Cerebellar nuclear complex (tissue), 1 donor: ENCODE measurements at places on chromosomes 11 and 22.

- DNase-seq = no peak
Measured at GRCh38 chr11:66454247-66454646, 12.5 kb upstream of the PELI3 start.

DNA sequence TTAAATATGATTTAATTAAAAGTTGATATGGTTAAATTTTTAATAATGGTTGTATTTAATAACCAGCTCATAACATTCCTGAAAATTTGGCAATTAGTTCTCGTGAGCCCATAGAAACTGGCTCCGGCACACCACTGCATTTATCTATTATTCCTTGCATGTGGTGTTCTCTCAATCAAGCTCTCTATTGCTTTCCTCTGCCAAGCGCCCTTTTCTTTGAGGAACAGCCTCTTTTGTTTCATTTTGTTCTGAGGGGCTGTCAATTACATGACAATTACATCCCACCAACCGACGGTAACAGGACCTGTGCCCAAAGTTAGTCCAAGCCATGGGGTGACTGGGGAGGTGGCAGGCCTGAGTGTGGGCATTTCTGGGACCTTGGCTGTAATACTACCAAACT, 8.1 kb downstream of the C11orf91 start:
- DNase-seq = no peak

DNA sequence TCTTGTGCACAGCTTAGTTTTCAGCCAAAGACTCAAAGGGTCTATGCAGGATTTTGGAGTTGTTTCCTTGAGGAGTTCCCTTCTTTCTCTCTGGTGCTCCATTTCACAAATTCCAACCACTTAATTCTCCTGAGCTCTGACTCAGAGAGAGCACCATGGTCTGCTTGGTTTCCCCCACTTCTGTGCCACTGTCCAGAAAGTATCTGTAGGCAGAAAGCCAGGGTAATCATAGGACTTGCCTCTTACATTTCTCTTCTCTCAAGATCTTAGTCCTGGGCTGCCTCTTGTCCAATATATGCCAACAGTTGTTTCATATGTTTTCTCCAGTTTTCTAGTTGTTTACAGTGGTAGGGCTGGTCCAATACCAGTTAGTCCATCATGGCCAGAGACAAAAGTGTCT, 6.4 kb upstream of the MRGPRD start:
- no peak for DNase-seq

DNA sequence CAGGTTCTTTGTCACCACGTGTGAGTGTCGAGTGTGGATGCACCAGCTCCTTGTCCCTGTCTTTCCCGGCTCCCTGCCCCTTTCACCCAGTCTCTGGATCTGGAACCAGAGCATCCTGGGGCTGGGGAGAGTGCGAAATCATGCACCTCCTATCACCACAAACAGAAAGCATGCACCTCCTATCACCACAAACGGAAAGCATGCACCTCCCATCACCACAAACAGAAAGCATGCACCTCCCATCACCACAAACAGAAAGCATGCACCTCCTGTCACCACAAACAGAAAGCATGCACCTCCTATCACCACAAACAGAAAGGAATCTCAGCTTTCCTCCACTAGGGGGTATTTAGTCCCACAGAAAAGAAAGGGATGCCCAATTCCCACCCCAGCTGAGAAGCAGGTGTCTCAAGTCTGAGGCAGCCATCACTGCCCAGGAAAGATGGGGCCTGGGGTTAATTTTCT, 5.9 kb upstream of the GLB1L3 start:
- DNase-seq = no peak

DNA sequence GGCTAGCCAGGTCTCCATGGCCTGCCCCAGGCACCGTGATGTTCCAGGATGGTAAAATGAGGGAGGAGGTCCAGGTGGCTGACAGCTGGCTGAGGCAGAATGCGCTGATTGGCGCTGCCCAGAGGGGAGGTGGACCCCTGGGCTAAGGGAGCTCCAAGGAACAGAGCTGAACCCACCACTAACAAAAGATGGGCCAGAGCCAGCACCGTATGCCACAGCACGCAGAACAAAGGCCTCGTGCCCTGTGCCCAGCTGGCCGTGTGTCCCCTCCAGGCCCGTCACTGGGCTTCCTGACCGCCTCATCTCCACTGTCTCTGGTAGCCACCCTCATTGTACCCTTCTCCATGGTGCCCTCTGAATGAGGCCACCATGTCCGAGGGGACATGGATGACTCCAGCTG, 19.6 kb upstream of the PRODH start:
- no peak for DNase-seq

- no peak for DNase-seq
Measured at GRCh38 chr11:57378186-57378585, 2.8 kb downstream of the PRG3 start.

GRCh38 chr22:23106344-23106743, 35.4 kb downstream of the RSPH14 start:
- peak; percentile 78 for DNase-seq

DNA sequence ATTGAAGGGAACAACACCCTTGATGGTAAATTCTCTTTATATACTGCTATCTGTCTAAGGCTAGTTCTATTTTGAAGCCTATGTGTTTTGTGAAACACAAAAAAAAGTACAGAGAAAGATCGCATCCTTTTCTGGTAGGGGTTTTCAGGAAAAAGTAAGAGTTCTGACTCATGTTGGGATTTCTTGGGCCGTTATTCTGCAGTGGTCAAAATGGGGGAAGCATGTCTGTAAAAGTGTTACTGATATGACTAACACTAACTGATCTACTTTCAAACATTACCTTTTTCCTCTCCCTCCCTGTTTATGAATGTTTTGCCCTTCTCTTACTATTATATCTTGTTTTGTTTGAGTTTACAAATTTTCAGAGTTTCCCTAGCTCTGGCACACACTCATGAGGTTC, 53.9 kb downstream of the CTNND1 start:
- DNase-seq = no peak

DNA sequence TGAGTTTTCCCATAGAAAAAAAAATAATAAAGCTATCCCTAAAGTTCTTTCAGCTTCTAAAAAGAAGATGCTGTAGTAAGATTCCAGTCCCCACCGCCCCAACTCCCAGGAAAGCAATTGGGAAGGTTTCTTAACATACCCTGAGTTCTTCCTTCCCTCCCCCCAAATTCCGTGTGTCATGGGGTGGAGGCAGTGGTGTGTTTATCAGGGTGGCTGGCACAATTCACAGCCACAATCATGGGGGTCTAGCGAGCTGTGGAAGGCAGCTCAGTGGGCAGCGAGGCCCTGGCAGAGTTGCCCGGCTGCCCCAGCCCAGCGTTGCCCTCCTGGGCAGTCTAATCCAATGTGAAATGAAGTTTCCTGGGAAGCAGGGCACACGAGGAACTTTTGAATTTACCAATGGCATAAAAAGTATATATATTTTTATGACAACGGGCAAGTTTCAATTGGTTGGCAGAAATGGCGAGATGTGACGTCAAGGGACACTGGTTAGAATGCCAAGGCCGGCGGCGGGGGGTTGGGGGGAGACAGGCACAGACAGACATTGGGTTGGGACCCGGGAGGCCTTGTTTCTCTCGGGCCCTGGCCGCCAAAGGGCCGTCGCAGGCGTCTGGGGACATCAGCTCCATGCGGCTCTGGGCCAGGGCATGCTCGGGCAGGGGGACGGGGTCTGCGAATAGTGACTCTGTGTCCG, 80.7 kb upstream of the PPARA start:
- DNase-seq = no peak

DNA sequence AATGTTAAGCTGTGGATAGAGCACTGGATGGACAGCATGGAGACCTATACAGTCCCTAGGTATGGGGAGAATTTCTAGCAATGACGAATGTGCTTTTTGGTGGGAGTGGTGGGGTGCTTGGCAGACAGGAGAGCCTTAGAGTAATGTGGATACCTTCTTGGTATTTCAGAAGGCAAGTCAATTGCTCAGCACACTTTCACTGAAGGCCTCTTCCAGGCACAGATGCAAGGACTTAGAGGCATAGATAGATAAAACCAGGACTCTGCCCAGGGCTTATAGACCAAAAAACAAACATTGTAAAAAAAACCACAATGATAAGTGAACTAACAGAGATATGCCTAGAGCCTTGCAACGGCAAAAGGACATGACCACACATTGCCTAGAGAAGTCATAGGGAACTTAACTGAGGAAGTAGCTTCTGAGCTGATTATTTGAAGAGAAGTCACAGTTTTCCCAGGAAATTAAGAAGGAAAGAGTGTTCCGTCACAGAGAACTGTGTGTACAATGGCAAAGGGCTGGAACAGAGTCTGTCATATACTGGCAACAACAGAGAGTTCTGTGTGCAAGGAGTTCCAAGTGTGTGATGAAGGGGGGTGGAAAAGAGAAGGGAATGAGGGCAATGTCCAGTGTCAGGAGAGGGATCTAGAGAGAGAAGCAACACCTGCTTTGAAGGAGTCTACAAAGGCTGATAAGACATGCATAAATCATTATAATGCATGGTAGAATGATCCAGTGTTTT, 65.9 kb upstream of the PICALM start:
- no peak for DNase-seq

- DNase-seq = no peak
Measured at GRCh38 chr22:50471962-50472361, 2.9 kb downstream of the SBF1 start.

DNA sequence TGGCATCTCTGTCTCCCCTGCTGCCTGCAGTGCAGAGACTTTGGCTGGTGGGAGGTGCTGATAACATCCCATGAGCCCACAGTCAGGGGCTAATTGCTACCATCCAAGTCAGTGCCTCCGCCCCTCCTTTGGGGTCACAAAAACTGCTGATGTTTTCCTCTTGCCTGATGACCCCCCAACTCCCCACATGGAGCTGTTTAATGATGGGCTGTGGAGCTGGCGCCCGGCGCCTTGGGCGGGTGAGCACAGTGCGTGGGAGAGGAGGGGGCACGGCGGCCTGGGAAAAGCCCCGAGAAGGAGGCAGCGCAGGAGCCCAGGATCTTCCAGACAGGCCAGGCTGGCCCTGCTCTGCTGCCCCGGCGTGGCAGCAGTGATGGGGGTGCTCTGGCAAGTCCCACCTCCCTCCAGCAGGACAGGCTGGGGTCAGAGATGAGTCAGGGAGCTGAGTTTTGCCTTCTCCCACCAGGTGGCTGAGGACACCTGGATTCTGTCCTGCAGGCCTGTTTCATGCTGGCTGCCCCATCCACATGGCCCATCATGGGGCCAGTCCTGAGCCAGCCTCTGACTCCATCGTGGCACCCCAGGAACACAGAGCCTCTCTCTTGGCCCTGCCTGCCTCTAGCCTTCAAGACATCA, 43.8 kb downstream of the NECTIN1 start:
- DNase-seq = no peak

DNA sequence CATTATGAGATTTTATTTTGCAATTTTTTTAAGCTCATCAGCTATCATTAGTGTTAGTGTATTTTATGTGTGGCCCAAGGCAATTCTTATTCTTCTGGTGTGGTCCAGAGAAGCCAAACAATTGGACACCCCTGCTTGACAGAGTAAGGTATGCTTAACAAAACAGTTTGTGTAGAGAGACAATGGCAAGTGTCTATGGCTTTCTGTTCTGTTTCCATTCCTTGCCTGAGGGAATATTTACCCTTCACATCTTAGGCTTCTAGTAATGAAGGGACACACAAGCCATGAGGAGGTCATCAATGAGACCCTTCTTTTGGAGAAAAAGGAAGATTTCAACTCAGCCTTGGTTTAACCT, 1278.4 kb upstream of the TENM4 start:
- no peak for DNase-seq

DNA sequence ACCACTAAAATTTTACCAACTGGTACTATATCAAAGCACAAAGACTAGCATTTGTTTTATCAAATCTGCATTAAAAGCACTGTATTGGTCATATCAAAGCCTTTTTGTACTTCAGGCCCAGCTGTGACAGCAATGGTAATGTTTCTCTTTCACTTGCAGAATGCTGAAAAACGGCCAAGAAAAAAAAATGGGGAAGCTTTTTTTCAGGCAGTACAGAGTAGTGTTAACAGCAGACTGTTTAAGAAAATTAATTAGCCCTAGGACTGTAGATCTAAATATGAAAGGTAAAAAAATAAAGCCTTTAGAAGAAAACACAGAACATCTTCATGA, 33.3 kb downstream of the DENND5A start:
- no peak for DNase-seq

GRCh38 chr11:93287434-93287833, 43.1 kb upstream of the DEUP1 start:
- no peak for DNase-seq

GRCh38 chr11:36578458-36578857, 10.7 kb downstream of the RAG1 start:
- no peak for DNase-seq

DNA sequence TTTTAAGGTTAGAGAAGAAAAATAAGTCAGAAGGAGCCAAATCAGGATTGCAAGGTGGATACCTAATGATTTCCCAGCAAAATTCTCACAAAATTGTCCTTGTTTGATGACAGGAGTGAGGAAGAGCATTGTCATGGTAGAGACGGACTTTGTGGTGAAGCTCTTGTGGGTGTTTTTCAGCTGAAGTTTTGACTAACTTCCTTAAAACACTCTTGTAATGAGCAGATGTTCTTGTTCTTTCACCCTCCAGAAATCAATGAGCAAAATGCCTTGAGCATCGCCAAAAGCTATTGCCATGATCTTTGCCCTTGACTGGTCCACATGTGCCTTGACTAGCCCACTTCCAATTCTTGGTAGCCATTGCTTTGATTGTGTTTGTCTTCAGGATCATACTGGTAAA, 20.0 kb downstream of the CALCB start:
- DNase-seq = no peak

GRCh38 chr11:7587712-7588111, 73.9 kb downstream of the PPFIBP2 start:
- no peak for DNase-seq

GRCh38 chr22:49427341-49427740, 400.3 kb downstream of the BRD1 start:
- no peak for DNase-seq

- DNase-seq = no peak
Measured at GRCh38 chr11:72222106-72222891, 2.3 kb upstream of the INPPL1 start.

- DNase-seq = no peak
Measured at GRCh38 chr11:96943970-96944369, 554.2 kb downstream of the JRKL start.

GRCh38 chr22:38051900-38052862, 5.0 kb upstream of the PICK1 start:
- peak; percentile 45 for DNase-seq
